ENCODE measurements at places on chromosomes 2 and 18.

DNA sequence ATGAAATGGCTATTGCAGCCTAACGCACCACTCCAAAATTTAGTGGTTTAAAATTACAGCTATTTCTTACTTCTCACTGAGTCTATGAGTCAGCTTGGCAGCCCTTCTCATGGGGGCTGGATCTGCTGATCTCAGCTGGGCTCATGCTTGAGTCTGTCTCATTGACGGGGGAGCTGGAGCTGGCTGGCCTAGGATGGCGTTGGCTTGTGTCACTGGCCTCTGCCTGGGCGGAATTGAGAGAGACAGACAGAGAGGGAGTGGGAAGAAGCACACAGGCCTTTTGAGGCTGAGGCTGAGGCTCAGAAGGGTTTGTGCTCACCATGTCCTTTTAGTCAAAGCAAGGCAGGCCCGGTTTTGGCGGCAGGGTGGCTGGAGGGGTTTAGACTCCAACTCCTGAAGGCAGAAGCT, 412.1 kb upstream of the MYT1L start:
- DNase-seq: no peak

DNA sequence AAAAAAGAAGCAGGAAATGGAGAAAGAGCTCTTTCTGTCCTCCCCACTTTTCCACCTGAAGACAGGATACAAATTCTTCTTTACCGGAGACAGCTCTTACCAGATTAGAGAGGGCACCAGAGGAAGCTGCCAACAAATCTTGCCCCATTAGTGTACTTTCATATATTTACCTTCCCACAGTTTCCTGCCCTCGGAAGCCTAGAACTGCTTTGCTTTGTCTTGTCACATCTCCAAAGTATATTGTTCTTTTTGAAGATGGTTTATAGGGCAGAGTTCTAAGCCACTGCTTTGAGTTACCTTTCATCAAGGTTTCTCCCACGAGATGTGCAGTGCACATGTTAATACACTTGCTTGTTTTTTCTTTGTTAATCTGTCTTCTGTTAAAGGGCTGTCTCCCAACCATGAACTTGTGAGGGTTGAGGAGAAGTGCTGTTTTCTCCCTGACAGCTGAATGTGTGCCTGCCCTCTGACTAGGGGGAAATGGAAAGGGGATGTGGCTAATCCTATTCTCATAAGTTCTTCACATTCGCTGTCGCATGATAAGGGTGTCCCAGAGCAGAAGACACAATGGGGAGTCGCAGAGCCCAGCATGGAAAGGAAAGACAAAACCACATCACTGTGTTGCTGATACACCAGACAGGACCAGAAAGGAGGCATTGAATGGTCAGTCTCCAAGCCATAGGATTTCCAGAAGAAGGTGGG, 24.2 kb downstream of the CENPA start:
- no peak for DNase-seq

DNA sequence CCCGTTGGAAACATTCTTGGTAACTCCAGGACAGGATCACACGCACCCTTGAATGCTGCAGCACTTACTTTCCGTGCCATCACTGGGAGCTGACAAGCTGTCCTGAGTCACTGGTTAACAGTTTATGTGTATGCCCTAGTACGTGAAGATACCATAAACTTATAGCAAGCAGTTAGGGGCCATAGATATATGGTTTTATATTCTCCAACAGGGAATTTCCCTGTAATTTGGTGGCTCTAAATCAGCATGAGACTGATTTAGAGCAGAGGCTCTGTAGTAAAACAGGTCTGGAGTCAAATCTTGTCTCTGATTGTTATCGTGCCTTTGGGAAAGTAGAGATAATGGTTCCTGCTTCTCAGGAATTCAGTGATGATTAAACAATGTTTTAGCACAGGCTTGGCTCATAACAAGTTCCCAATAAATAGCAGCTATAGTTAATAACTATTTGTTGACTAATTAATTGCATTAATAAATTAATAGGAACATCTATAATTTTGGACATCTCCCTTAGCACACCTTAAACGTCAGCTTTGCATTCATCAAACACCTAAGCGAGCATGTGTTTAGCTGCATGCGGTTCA, 215.2 kb downstream of the VAPA start:
- DNase-seq: no peak

DNA sequence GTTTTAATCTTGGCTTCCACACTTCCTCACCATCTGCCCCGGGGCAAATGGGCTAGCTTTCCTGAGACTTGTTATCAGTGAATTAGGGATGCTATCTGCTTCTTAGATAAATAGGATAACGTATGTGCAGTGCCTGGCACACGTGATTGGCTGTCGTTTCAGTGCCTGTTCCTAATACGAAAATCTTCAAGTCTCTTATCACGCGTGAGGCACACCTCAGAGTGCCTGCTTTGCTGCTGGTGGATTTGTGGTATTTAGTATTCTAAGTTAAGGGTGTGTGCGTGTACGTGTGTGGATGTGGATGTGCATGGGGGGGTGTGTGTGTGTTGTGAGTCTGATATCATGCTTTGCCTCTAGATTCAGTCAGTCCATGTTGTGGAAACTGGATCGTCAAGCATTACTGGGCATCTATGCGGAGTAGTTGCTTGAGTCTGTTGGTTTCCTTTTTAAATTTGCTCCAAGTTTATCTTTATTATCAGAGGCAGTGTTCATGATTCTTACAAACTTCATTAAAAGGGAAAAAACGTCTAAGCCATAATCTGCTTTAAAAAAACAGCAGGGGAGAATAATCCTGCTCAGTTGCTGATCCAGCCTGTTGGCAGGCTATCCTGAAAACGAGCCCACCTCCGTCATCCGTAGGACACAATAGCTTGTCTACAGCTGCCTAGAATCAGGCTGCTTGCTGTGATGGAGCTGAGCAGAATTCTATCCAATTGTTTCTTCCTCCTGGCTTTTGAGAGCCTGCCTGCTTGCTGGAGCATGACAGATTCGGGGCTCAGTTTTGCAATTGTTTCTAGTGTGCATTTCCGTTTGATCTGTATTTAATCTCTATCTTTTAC, 6.6 kb downstream of the SH3RF3 start:
- peak; percentile 62 for DNase-seq

DNA sequence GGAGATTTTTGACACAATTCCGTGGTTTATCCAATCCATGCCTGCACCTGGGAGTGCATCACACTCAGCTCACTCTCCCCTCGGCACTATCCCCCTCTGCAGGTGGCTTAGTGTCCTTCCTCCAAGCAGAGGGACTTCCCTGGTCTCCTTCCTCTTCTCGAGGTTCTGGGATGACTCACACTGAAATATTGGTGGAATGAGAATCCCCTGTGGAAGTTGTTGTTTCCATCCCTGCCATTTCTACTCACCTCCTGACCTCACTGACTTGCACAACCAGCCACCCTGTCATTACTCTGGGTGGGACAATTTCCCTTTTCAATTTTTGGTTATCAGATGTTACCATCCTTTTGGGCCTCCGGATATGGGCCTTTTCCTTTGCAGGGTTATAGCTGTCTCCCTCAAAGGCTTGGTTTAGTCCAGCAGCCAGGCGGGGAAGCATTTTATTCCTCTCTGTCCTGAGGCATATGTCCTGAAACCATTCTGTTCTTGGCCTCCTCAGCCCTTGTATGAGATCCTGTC, 59.9 kb downstream of the PTPRM start:
- no peak for DNase-seq

GRCh38 chr2:20592106-20593071, 58.5 kb downstream of the HS1BP3 start:
- no peak for DNase-seq

DNA sequence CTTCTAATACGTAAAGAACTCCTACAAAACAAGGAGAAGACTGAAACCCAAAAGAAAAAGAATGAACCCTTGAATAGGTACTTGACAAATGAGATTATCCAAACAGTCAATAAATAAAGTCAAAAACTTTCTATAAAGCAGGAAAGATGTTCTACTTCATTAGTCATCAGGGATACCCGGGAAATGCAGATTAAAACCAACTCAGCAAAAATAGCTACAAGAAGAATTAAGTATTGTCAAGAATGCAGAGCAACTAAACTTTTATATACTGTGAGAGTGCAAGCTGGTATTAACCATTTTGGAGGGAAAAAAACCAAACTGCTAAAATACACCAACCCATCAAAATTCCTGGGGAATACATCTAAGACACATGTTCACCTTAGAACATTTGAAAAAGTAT, 10.4 kb downstream of the TXNL1 start:
- DNase-seq: no peak

DNA sequence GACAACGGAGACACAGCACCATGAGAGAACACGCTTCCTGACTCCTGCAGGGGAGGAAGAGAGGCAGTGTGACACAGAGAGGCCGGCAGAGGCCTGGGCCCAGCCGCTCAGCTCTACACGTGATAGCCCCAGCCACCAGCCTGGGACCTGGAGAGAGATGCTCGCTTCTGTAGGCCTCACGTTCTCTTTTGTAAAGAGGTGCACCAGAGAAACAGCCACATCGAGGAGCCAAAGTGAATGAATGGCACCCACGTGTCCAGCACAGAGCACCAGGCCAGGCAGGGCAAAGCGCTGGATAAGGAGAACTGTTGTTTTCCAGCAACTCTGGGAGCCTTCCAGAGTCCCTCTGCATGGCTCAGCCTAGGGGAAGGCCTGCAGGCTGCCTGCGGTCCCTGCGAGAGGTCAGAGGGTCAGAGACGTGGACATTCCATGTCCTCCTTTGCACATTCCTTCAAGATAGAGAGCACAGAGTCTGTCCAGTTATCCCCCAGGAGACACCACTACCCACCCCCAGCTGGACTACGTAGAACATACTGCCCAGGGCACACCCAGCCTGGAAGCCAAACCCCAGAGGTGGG, 14.2 kb downstream of the LIMS2 start:
- DNase-seq: no peak

GRCh38 chr2:152385650-152386049, 50.7 kb downstream of the FMNL2 start:
- DNase-seq: no peak

GRCh38 chr18:42394238-42394637, 439.2 kb downstream of the PIK3C3 start:
- DNase-seq: no peak

GRCh38 chr2:217048730-217049129, 188.9 kb upstream of the TNP1 start:
- no peak for DNase-seq

DNA sequence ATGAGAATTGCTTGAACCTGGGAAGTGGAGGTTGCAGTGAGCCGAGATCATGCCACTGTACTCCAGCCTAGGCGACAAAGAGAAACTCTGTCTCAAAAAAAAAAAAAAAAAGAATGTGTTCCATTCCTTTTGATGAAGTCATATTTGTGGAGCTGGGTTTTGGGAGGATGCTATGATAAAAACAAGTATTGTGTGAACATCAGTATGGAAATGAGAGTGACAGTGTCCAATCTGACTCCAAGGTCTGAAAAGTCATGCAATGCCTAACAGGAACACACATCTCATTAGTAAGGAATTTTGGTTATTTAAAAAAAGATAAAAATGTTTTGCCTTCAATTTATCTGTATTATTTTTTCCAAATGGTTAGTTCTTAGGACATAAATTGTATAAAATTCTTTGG, 11.8 kb downstream of the GCFC2 start:
- no peak for DNase-seq

GRCh38 chr2:59568461-59568860, 985.0 kb downstream of the BCL11A start:
- DNase-seq: no peak

DNA sequence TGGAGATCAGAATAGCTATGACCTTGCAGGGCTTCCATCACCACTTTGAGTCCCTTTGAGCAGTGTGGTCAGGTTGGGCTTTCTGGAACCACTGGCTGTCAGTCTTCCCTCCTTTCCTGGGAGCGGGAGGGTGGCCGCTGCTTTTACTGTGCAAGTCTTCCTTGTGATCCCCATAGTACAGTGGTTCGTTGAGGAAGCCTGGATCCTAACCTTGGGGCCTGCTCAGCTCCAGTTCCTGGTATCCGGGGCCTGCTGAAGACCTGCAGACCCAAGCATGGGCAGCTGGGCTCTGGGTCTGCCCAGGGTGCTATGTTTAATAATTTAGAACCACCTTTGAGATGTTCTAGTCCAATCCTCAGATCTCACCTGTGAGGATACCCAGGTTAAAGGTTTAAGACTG, 104.2 kb downstream of the CLIP4 start:
- DNase-seq: no peak

- DNase-seq: no peak
These were observed 31.2 kb downstream of the ASB1 start for GRCh38 chr2:238457927-238458324.

DNA sequence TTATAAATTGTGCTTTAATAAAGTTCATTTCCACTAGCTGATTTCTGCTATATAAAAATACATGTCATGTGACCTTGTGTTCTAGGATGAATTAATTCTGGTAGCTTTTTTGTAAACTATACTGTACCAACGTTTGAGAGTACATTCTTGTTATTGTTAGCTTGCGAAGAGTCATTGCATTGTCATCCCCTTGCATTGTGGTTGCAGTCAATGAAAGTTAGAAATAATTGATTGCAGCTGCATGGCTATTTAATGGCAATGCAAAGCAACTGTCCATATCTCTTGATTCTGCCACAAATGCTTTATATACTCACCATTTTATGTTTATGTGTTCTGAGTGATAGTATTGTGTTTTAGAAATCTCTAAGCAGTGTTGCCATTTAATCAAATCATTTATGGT, 91.6 kb downstream of the ZNF407 start:
- no peak for DNase-seq

DNA sequence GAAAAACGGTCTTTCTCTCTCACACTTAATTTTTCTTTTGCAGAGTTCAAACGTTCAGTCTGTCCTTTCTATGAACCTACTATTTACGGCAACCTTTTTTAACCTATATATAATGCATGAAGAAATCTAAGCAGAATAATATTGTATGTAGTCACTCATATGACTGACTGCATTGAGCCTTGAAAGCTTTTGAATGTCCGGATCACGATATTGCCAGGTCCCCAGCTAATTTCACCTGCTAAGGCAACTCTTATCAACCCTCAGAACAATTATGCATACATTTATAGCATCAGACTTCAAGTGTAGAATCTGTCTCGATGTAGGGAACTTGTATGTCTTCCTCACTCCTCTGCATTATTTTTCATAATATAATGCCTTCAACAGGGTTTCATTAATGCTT, 1083.8 kb upstream of the KLHL29 start:
- no peak for DNase-seq

DNA sequence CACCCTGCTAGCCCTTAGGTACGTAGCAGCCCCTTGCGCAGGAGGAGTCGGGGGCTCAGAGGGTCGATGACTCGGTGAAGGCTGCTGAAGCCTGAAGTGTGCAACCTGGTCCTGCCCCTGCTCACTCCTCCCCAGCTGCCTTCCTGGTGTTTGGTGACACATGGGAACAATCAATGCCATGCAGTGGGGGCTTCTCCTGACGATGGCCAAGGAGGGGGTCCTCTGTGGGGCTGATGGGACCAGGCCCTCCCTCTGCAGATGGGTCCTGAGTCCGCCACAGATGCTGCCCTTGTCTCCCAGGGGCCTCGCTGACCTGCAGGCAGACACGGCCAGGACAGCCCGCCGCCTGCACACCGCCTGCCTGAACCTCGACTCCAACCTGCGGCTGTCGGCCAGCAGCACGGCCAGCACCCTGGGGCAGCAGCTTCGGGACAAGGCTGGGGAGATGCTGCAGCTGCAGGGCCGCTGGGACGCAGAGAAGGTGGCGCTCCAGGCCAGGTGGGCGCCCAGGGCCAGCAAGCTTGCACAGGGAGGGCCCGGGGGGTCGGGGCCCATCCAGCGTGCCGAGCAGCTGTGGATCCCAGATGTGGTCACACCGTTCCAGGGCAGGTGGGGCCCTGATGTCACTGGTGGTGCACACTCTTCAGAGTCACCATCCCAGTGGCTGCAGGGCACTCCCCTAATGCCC, 24.6 kb downstream of the CROCC2 start:
- no peak for DNase-seq
